ENCODE measurements at places on chromosomes 6 and 20.
A peak's percentile ranks its signal among the peaks of the same experiment; 100 is the strongest.

- peak; percentile 91 for DNase-seq
Observed at GRCh38 chr6:170279977-170280688, 10.7 kb downstream of the DLL1 start.

DNA sequence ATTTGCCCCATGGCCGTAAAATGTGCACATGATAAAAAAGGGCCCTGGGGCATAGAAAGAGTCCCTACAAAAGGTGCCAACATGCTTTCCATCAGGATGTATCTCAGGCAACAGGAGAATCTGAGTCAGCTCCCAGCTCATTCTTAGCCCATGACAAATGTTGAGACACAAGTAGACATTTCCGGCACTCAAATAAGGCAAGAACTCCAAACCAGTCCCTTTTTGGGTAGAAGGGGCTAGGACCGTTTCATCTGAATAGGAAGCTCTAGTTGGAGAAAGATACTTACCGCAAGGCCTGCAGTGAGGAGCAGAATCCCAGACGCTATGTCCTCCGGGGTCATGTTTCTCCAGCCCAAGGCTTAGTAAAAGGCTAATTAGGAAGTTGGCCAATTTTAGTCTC, 261.0 kb upstream of the RIN2 start:
- no peak for DNase-seq

DNA sequence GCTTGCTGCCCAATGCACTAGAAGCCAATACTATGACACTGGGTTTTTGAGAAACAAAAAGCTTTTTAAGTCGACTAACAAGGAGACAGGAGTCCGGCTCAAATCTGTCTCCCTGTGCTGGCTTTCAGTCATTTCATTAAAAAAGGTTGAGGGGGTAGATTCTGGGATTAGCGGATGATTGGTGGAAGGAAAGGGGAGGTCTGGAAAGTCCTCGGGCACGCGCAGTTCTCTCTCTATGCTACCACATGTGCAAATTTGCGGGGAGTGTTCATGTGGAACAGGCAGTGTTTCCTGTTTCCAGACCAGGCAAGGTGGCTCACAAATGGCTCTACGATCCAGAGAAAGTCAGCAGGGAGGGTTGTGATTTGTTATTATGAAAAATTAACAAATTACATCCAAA, 89.1 kb upstream of the TOX2 start:
- no peak for DNase-seq

- DNase-seq = no peak
Observed at GRCh38 chr20:22711971-22712755, 127.8 kb upstream of the FOXA2 start.

DNA sequence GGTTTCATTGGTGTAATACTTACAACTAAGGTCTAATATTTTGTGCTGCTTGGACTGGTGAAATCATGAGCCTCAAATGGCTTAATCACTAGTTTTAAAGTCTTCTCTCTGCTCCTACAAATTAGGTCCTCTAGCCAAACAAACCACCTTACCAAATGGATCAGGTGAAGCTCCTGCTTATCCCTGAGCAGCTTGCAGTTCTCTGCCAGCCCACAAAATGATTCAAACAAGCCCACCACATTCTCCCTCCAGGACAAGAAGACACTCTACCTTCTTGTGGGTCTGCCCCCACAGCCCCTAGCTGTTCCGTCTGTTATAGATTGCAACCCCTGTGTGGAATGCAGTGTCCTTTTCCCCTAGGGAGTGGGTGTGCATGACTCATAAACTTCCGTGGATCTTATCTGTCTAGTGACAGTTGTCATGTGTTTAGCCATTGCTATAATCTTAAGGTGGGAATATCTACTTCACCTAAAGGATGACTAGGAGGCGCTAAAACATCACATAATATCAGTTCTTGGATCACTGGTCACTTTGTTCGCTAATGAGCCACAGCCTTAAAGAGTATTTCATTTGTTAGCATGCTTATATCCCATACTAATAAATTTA, 940.5 kb upstream of the MANEA start:
- peak; percentile 13 for DNase-seq

DNA sequence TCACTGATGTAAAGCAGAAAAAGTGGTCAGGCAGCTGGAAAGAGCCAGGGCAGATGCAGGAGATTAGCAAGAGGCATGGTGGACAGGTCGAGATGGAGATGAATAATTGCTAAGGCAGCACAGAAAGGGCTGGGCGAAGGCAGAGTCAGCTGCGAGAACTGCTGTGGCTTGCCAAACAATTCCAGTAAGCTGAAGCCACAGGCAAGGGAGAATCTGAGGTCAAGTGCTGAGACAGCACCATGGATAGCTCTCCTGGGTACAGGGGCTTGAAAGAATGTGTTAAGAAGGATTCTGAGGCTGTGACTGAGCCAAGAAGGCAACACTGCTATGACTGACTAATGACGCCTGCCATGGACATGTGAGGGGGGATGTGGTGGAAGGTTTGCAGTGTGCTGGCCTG, 220.8 kb upstream of the FOXA2 start:
- DNase-seq = no peak

DNA sequence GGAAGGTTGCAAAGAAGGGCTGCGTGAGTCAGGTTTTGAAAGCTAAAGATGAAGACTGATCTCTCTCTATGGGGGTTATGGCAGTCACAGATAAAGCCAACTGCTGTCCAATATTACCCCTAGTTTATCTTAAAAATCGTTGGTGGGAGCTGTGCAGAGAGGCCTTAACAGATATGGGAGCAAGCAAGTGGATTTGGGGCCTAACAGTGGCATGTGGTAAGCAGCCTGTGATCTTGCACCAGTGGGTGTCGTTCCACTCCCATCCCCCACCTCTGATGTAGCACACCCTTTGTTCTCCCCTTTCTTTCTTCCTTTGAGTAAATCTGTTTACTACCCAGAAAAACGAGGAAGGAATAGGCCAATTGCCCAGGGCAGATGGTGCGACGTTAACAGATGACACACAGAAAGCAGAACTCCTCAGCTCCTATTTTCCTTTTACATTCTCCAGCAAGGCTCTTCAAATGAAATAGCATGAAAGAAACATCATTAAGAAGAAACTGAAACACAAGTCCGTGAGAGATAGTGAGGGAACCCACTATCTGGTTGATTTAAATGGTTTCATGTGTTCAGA, 274.1 kb upstream of the CITED2 start:
- DNase-seq = no peak

GRCh38 chr6:87484491-87484890, 11.7 kb downstream of the SLC35A1 start:
- DNase-seq = no peak
